Activated CD8-positive, alpha-beta memory T cell treated with anti-CD3 and anti-CD28 coated beads for 48 hours (primary cell): ENCODE measurements at places on chromosomes 2 and 18.

GRCh38 chr18:42030586-42031182 lies 75.7 kb downstream of the PIK3C3 start:
- no peak for DNase-seq

- DNase-seq = no peak
Measured at GRCh38 chr18:62672600-62672999, 42.7 kb upstream of the PHLPP1 start.

GRCh38 chr2:122367646-122368010 lies 612.2 kb downstream of the TSN start:
- no peak for DNase-seq

DNA sequence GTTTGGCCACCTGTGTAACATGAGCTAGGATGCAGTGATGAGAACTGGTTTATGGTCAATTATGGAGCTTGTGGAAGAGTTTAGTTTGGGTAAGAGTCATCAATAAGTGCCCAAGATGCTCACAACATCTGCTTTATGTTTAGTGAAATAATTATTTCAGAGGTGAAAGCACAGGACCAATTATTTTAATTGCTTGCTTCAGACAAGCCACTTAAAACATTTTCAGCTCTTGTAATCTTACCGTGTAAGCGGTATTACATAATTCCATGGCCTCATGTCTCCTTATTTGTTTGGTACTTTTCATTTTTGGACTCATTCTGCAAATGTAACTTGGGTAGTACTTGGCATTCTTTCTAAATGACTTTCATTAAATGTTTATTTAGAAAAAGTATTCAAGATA lies 5.4 kb downstream of the B3GNT2 start:
- no peak for DNase-seq

DNA sequence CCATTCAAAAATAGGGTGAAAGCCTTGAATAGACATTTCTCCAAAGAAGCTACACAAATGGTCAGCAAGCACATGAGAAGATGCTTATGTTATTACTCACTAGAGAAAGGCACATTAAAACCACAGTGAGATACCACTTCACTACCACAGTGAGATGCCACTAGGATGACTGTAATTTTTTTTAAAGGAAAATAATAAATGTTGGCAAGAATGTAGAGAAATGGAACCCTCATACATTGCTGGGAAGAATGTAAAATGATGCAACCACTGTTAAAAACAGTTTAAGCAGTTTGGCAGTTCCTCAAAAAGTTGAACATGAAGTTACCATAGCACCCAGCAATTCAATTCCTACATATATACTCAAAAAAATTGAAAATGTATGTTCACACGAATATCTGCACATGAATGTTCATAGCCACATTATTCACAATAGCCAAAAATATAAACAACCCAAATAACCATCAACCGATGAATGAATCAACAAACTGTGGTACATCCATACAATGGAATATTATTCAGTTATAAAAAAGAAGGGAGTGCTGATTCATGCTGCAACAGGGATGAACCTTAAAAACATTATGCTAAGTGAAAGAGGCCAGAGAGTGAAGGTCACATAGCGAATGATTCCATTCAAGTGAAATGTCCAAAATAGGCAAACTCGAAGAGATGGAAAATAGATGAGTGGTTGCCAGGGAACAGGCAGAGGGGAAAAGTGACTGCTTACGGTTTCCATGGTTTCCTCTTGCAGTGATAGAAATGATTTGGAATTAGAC lies 156.2 kb upstream of the NDUFV2 start:
- no peak for DNase-seq

- DNase-seq = peak; percentile 39
Measured at GRCh38 chr2:216666461-216667233, 28.7 kb downstream of the IGFBP5 start.

GRCh38 chr2:231655894-231656293 lies 52.4 kb upstream of the PTMA start:
- no peak for DNase-seq

DNA sequence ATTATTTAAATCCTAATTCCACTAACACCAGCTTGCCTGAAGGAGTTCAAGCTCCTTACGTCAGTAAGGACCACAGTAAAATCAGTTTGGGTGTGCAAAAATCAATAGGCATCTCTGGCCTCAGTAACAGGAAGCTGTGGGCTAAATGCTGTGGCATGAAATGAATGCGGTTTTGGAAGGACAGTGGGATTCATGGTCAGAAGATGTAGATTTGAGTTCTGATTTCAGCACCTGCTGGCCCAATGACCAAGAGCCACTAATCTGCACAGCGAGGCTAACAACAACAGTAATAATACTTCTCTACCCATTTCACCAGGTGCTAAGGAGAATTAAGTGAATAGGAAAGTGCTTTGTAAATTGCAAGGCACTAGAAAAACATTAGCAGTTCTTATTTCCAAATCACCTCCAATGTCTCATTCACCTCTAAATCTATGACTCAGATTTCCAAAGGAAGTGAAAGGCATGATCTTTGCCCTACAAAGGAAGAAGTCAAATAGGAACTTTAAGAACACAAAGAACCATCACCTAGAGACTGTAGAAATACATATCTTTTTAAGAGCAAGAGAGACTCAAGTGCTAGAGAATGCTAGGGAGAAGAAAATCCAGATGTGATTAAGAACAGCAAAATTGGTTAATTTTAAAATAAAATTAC lies 172.6 kb downstream of the ANKRD44 start:
- no peak for DNase-seq

DNA sequence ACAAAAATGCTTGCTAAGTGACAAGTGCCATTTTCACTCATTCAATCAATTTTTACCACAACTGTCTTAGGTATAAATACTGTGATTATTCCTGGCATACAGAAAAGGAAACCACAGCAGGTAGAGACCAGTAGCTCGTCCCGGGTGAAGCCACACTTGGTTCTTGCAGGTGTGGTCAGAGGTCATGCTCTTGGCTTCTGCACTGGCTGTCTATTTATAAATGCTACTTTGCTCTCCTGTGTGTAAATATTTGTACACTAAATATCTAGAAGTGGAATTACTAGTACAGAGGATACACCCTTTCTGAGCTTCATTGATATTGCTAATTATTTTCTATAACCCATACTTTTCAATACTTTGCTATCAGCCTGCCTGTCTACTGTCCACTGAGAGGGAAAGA lies 284.6 kb downstream of the MYT1L start:
- no peak for DNase-seq

- DNase-seq = no peak
Measured at GRCh38 chr18:75128911-75129716, 79.8 kb downstream of the PTGR3 start.

DNA sequence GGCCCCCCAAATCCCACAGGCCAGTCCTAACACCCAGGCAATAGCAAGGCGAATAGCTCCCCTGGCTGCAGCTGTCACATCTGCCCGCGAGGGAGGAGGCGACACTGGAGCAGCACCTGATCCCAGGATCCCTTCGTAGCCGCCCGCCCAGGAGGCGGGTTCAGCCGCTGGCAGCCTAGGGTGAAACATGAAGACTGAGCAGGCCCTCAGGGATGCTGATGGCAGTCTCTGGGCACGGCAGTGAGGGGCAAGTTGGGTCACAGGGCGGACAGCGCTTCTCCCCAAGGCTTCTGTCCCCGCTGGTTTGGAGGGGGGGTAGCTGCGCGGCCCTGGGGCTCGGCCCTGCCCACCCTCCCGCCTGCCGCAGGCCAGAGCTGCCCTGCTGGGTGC lies 1.9 kb downstream of the DNMT3A start:
- DNase-seq = no peak

DNA sequence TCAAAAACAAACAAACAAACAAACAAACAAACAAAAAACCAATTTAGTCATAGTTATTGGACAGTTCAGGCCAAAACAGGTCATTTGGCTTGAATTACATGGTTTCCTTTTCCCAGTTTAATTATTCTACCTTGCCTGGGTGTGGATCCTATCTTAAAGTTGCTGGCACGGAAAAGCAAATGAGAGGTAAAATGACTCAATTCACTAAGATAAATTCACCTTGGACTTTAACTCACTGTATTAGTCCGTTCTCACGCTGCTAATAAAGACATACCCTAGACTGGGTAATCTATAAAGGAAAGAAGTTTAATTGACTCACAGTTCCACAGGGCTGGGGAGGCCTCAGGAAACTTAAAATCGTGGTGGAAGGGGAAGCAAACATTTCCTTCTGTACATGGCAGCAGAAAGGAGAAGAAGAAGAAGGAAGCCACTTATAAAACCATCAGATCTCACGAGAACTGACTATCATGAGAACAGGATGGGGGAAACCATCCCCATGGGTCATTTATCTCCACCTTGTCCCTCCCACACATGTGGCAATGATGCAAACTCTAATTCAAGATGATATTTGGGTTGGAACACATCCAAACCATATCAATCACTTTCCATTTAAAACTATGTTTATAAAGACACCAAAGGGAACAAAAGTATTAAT lies 22.5 kb upstream of the TRAPPC8 start:
- DNase-seq = no peak

- no peak for DNase-seq
Measured at GRCh38 chr2:152349416-152349815, 14.4 kb downstream of the FMNL2 start.

DNA sequence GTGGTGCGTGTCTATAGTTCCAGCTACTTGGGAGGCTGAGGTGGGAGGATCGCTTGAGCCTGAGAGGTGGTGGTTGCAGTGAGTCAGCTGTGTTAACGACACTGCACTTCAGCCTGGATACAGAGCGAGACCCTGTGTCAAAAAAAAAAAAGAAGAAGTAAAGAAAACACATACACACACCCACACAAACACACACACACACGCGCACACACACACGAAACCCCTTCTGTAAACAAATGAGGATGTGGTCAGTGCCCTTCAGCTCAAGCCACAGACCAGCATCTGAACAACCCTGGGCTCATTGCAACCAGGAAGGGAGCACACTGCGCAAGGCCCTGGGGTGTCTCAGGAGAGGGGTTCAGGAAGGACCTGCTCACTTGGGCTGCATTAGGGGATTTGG lies 47.9 kb upstream of the KCNF1 start:
- no peak for DNase-seq

GRCh38 chr2:23593752-23594459 lies 208.9 kb downstream of the KLHL29 start:
- DNase-seq = no peak

DNA sequence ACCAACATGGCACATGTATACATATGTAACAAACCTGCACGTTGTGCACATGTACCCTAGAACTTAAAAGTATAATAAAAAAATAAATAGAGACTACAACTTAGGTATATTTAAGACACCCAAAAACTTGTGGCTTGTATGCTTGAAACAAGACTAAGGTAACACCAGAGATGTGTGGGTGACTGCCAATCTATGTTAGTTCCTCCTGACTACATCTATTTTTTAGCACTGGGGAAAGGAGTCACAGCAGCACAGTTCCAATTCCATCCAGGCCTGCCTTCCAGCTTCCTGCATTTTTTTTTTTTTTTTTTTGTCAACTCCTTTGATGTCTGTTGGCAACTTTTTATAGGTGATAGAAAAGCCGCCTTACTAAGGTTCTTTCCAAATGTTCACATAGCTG lies 18.2 kb downstream of the C2orf69 start:
- DNase-seq = no peak

- no peak for DNase-seq
Measured at GRCh38 chr2:75497256-75497655, 63.5 kb downstream of the EVA1A start.

- no peak for DNase-seq
Measured at GRCh38 chr2:219707496-219708285, 80.3 kb downstream of the SLC4A3 start.

GRCh38 chr2:162965191-162965590 lies 126.6 kb upstream of the KCNH7 start:
- DNase-seq = no peak

GRCh38 chr2:127197475-127198385 lies 22.4 kb downstream of the CYP27C1 start:
- no peak for DNase-seq

GRCh38 chr18:63149302-63149587 lies 170.3 kb downstream of the BCL2 start:
- no peak for DNase-seq

GRCh38 chr2:6995391-6996097 lies 78.3 kb downstream of the RNF144A start:
- no peak for DNase-seq

DNA sequence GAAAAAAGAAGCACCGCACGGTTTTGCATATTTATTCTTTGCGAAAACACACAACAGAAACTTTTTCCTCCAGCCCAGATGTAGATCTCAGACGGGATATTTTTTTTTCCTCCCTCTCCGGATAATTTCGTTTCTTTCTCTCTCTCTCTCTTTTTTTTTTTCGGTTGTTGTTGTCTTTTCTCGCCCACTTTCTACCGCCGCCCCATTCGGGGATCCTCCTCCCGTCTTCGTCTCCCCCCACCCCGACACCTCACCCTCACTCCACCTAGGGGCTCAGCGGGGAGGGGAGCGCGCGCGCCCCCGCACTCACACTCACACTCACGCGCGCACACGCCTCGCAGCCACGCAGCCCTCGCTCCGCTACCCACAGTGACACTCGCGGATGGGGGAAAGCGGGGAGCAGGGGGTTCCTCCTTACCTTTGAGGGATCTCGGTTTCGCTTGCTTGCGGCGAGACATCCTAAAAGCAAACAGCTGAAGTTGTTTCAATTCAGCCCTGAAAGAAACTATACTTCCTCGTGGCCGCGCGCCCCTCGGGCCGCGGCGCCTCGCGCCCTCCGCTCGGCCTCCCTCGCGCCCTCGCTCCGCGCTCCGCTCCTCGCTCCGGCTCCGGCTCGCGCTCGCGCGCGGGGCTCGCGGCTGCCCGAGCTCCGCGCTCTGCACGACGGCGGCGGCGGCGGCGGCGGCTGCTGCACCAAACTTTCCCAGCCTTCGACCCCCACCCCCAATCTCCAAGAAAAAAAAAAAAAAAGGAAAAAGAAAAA lies 1.3 kb downstream of the ZNF521 start:
- no peak for DNase-seq

DNA sequence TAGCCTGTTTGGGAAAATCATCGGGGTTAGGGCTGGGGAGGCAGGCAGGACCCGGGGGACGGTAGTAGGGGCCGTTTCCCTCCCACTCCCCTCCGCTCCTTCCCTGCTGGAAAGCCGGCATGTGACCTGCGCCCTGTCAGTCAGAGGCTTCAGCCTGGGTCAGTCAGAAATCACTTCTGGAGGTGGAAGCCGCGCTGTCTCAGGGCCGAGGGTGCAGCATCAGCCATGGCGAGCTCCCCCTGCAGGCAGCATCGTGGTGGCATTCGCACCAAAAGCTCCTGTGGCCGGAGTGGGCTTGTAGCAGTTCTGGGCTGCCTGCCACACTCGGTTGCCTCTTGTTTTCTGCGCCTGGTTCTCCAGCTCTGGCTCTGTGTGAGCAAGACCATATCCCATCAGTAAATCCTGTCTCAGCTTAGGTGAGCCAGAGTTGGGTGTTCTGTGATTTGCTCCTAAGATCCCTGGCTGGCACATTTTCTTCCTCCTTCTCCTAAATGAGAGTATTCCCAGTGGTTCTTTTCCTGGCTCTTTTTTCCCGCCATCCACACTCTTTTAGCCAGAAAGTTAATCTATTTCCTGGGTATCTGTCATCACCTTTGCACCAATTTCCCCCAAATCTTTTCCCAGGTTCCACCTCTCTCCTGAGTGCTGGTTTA lies 123.9 kb upstream of the CD302 start:
- peak; percentile 28 for DNase-seq

DNA sequence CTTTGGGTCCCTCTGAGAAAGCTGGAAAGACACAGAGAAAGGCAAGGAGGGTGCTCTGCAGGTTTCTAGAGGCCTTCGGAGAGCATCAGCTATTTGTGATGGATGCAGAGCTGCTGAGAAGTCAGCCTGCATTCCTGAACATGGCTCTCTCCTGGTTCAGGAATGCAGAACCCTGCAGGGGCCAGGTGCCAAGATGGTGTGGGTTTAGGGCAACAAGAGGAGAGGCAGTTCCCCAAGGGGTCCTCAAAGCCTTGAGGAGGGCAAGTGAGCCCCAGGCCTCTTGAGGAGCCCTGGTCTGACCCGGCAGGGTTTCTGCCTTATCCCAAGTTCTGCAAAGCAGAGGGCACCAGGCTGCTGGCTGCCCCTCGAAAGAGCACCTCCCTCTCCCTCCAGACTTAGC lies 93.3 kb downstream of the HS1BP3 start:
- DNase-seq = no peak
